ENCODE measurements at places on chromosomes 6 and 20.

GRCh38 chr6:134372603-134373281, 54.8 kb upstream of the SGK1 start:
- peak; percentile 58 for DNase-seq

GRCh38 chr6:135479601-135480000, 17.9 kb downstream of the AHI1 start:
- no peak for DNase-seq

DNA sequence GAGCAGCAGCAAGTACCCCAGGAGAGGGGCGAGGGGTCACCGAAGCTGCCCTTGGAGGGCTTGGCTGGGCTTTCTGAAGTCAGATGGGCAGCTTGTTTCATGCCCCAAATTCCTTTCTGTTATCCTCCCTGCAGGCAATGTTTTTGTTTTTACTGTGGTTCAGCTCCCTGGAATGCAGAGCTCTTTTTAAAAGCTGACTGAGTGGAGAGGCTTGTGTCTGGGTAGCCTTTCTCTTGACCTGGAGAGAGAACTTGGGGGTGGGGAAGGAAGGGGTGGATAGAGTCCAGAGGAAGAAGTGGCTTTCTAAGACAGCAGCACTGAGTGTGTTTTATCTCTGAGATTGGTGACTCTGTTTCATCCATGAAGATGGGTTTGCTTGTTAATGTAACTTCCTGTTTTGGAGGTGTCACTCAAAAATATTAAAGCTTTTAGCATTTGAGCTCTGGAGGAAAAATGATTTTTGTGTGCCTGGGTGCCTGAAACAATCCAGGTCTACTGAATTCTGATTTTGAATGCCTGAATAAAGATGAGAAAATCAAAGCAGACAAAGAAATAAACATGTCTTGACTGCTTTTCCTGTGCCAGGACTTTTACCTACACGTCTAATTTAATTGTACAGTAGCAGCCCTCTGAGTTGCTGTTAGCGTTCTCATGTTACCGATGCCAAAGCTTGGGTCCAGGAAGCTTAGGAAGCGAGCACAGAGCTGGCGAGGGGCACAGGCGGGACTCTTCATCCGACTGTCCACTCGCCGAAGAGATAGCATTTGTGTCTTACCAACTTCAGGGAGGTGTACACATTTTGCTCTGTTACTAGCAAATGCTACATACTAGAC, 78.2 kb upstream of the EEF1E1 start:
- no peak for DNase-seq

DNA sequence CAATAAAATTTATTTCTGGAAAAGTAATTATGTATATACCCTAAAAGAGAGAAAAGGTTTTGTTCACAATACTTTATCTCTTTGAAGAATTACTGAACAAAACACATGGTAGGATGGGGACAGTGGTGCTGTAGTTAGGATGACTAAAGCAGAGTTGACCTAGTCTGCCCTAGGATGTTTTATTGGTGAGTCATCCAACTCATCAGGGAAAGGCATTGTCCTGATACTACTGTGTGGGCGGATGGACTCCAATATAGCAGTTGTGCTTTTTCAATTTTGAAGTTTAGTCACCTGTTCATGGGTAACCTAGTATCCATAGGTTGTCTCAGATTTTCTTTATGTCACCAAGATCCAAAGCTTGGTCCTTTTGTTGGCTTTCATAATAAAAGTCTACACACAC, 53.3 kb upstream of the EYS start:
- no peak for DNase-seq

DNA sequence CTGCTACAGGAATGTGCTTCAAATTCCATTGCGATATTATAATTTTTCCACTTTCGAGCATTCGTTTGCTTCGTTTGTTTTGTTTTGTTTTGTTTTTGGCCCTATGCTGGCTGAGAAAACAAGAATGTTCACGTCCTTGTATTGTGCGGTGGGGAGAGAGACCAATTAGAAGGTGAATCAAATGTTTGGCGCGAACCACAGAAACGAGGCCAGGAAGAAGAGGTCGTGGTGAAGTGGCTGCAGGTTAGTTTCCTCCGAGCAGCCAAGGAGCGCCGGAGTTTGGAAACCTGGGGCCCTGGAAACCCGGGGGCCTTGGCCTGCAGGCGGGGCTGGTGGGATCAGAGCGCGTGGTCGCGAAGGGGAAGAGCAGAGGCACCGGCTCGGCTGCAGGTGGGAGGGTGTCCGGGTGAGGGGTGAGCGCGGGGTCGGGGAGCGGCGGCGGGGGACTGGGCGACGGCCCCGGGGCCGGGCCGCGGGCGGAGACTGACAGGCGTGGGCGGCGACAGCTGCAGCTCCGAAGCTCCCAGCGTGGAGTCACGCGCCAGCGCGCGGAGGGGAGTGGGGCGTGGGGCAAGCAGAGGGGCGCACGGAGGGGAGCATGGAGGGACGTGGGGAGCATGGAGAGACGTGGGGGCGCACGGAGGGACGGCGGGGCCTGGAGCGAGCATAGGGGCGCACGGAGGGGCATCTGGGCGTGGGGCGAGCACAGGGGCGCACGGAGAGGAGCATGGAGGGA, 141.5 kb upstream of the PDE10A start:
- no peak for DNase-seq

DNA sequence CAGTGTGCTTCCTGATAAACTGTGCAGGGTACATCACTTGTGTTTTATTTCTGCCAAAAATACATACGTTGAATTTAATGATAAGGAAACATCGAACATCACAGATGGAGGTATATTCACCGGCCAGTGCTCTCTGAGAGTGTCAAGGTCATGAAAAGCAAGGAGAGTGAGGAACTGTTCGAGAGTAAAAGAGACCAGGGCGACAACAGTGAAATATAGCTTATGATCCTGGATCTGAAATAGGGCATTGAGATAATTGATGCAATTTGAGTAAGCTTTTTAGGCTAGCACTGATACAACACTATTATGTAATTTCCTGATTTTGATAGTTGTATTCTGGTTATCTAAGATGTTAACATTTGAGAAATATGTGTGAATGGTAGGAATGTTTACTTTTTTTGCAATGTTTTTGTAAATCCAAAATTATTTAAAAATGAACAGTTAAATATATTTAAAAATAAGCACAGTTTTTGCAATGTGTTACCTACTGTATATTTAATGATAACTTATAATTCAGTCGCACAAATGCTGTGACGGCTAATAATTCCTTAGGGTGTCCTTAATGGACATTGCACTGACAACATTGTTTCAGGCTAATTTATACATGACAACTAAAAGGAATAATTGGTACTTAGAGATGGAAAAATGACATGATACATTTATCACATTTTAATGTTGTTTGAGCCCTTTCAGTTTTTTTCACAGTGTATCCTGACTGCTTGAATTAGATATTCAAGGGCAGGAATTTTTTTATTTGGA, 9.9 kb downstream of the RAB32 start:
- no peak for DNase-seq

DNA sequence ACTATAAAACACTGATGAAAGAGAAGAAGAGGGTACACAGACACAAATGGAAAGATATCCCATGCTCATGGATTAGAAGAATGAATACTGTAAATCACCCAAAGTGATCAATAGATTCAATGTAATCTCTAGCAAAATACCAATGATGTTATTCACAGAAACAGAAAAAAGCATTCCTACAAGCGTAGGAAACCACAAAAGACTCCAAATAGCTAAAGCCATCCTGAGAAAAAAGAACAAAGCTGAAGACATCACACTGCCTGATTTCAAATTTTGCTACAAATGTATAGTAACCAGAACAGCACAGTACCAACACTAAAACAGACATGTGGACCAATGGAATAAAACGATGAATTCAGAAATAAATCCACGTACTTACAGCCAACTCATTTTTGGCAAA, 43.0 kb downstream of the THBS2 start:
- DNase-seq, result no peak

- no peak for DNase-seq
These were observed 234.7 kb upstream of the ECI2 start for GRCh38 chr6:4370066-4370465.

GRCh38 chr6:137791281-137792159, 75.5 kb upstream of the TNFAIP3 start:
- no peak for DNase-seq

- no peak for DNase-seq
These were observed 10.8 kb downstream of the DYNLRB1 start for GRCh38 chr20:34527016-34527415.

DNA sequence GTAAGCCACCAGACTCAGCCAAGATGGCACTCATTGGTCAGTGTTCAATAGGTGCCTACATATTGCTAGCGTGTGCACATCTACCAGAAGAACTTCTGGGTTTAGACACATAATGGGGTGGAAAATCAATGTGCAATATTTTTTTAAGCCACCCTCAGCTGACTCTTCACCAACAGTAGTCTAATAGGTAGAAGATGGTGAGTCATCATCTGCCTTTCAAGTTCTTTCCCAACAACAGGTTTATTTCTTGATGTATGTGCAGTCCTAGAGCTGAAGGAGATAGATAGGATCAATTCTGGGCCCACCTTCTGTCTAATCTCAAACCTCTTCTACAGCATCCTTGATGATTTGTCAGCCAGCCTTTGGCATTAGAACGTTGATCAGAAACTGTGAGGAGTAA, 41.3 kb downstream of the IRAK1BP1 start:
- DNase-seq, result no peak

DNA sequence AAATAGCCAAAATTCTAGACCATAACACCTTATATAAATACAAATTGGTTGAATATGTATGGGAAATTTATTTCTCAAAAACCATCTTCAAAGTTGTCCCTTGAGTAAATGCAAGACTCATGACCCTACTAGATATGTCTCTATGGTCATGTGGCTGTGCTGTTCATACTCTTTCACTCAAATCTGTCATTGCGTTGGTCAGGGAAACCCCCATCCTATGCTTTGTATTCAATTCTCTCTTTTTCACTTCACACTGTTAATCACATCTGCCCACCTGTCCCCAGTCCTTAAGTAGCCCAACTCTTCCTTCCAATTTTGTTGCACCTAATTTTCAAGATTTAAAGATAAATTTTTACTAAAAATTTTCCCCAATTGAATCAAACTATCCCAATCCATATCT, 51.0 kb downstream of the RPS12 start:
- no peak for DNase-seq

- peak; percentile 23 for DNase-seq
These were observed 499 bp downstream of the TTI1 start for GRCh38 chr20:38032585-38033329.

DNA sequence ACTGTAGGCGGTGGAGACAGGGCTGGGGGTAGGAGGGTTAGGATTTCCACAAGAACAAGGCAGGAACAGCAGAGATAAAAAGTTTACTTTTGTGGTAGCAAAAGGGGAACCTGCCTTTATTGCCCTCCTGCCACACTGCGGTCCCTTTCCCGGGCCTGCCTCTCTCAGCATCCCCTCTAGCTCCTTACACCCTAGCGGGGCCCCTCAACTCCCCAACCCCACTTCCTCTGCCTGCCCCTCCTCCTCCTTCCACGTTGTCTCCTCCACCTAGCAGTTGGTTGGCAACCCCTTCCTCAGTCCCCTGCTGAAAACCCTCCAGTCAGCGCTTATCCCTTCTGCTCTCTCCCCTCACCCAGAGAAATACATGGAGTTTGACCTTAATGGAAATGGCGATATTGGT, 714 bp downstream of the AIF1 start:
- peak; percentile 27 for DNase-seq

DNA sequence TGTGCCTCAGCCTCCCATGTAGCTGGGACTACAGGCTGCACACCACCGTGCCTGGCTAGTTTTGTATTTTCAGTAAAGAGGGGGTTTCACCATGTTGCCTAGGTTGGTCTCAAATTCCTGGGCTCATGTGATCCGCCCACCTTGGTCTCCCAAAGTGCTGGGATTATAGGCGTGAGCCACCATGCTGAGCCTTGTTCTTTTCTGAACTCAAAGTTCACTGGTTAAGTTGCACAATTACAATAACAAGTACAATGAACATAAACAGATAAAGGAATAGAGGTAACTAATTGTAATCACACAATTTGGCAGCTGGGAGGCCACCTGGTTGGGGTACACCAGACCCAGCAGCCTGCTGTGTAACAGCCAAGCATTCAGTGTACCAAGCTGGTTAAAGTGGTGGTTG, 6.7 kb downstream of the NUDT3 start:
- DNase-seq, result no peak

GRCh38 chr6:26045065-26045927, 41.9 kb upstream of the HFE start:
- DNase-seq, result peak; percentile 97

GRCh38 chr20:10498200-10498599, 63.1 kb downstream of the SLX4IP start:
- DNase-seq, result no peak

GRCh38 chr6:106490030-106490429, 129.5 kb downstream of the CRYBG1 start:
- no peak for DNase-seq

GRCh38 chr6:168799067-168799466, 358.1 kb downstream of the SMOC2 start:
- no peak for DNase-seq

DNA sequence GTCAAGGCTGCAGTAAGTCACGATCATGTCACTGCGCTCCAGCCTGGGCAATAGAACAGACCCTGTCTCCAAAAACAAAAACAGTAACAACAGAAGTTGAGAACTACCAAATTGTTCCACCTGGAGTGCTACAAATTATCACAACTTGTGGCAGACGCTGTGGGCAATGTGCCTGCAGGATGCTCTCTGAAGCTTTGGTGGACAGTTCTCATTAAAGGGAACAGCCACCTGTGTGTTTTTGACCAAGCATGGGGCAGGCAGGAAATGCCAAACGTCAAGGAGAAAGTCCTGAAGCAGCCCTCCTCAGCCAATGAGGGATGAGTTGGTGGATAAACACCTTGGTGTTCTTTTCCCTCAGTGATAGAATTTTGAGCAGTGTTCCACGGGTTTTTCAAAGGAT, 15.8 kb downstream of the COX4I2 start:
- no peak for DNase-seq
